Glutamatergic neuron (in vitro differentiated cells): ENCODE measurements at places on chromosomes 5 and 9. TPM values are rescaled to one million over a fixed set of nuclear protein-coding genes. Genes with fewer than 3 reads are reported as not detected.
A peak's percentile ranks its signal among the peaks of the same experiment; 100 is the strongest.

- no peak for DNase-seq
Observed at GRCh38 chr9:130640681-130641080, 23.7 kb upstream of the PRDM12 start.

DNA sequence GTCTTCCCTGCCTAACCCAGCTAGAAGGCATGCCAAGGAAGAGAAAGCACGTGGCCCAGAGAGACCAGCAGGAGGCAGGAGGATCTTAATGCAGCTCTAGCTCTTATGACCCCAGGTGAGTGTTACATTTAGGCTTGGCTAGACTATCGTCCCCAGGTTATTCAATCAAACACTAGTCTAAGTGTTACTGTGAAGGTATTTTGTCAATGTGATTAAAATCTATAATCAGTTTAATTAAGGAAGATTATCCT lies 483.7 kb downstream of the BNC2 start:
- DNase-seq: no peak

DNA sequence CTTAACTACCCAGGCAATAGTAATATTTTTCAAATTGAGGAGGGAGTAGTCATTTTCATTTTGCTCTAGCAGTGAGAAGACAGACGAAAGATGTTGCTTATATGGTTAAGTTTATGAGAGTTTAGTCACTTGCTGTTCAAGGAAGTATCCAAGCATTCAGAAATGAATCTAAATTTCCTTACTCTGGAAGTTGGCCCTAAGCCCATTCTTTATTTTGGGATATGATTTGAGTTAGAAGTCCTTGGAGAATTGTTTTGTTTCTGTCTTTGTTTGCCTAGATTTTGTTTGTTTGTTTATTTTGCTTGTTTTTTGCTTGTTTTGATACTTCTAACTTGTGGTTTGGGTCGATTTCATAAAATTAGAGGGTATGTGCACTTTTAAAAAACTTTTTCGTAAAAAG lies 146.4 kb upstream of the FGF10 start:
- no peak for DNase-seq

- no peak for DNase-seq
Observed at GRCh38 chr5:178385496-178385890, 152.9 kb upstream of the PHYKPL start.

- peak; percentile 26 for DNase-seq
Observed at GRCh38 chr9:75238311-75238976, 150.1 kb downstream of the OSTF1 start.

GRCh38 chr5:56564541-56565282 lies 250.6 kb upstream of the MAP3K1 start:
- no peak for DNase-seq

IFNA21 gene
- total RNA-seq: not detected

SH3GLB2 gene
- total RNA-seq: 143 TPM

GRCh38 chr9:127754099-127755060 lies 19.3 kb upstream of the TOR2A start:
- DNase-seq: peak; percentile 89

DNA sequence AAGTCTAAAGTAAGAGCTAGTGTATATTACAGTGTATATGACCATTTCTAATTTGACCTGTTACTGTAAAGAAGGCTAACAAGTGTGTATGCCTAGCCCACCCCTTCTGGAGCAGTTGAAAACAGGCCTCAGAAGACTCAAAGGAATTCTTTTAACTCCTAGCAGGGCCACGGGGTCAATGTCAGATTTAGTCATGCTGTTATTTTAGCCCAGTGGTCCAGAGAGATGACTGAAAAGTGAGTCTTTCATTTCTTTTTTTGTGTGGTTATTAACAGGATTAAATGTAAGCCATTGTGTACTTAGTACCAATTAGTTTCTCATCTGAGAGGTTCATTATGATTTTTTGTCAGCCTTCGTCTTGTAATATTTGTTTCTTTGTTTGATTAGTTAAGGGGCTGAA lies 24.4 kb downstream of the ZCCHC7 start:
- DNase-seq: no peak

DNA sequence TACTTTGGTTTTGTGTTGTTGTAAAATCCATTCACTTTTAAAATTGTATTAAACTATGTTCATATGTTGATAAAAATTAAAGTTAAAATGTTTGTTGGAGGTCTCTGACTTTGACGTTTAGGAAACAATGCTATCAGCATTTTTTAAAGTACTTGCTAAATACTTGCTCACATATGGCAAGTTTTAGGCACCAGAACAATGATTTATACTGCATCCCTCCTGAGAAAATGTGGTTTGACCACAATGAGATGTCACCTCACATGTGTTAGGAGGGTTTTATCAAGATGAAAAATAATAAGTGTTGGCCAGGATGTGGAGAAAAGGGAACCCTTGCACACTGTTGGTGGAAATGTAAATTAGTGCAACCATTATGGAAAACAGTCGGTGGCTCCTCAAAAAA lies 180.8 kb downstream of the HSD17B3 start:
- no peak for DNase-seq

DNA sequence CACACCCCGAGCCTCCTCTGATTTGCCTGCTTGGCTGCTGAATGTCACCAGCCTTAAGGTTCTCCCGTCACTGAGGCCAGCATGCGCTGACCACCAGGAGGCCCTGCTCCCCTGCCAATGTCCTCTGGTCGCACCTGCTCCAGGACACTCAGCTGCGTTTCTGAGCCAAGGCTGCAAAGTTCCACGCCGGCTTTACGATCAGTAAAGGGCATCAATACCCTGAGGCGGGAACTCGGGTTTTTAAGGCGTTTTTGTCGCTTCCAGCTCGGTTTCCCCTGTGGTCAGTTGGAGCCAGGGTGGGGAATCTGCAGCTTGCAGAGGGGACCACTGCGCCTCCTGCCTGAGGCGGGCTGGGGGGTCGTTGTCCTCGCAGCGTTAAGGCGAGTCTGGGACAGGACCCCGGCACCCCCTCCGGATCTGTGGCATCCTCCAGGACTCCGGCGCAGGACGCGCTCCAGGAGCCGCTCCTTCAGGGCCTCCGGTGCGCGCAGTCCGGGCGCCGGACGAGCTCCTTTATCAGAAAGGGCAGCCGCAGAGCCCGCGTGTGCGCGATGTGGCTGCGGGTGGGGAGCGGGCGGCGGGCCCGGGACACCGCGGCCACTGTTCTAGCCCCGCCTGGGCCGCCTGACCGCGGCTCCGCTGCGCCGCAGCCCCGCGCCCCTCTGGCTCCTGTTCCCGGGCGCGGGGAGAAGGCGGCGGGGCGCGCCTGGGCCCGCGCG lies 24.1 kb upstream of the FLT4 start:
- DNase-seq: peak; percentile 51

GRCh38 chr9:118529210-118529609 lies 825.0 kb downstream of the TLR4 start:
- DNase-seq: no peak

DNA sequence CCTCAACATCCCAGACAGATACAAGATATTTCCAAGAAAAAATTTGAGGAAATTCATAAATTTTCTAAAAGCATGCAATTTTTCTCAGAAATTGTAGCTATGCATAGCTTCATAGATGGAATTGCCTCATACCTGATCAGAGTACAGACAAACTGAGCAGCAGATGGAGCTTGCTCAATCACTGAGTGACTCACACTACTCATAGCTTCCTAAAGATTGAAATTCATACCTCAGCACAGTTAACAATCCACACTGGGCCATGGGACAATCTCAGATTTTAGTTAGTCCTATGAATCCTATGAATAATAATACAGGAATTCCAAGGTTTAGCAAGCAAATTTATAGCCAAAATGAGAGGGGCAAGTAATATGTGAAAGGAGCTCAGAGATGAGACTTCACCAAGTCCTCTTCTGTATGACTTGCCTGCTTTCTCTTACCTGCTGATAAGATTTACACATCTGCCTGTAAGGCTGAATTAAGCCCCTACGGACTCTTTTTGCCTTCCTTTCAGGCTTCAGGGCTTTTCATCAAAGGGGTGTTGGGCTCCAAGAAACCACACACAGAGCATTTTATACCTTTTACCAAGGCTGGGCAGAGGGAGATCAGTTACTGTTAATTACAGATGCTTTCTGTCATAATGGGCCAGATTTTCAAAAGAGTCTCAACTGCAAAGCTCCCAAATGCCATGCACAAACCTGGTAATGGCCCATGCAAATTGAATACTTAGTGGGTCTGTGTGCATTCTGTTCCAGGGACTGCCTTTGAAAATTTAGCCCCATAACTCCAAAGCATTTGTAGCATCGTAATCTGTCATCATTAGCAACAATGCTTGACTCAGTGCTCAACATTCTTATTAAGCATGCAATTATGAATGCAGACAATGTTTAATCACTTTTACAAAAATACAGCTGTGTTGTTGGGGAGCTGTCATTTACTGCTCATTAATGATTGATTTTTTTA lies 439.3 kb downstream of the DTWD2 start:
- DNase-seq: no peak

IPPK gene
- 7.0 TPM for total RNA-seq

- no peak for DNase-seq
Observed at GRCh38 chr5:106755789-106756188, 914.9 kb downstream of the EFNA5 start.

GRCh38 chr9:28209130-28209529 lies 635.8 kb upstream of the C9orf72 start:
- no peak for DNase-seq

- no peak for DNase-seq
Observed at GRCh38 chr9:99387431-99387830, 165.3 kb downstream of the SEC61B start.

SEC61B gene
- total RNA-seq: 131 TPM

GRCh38 chr9:35781066-35781465 lies 10.3 kb upstream of the NPR2 start:
- DNase-seq: no peak

SLC2A8 gene
- total RNA-seq: 30.6 TPM

BSPRY gene
- not detected for total RNA-seq

- no peak for DNase-seq
Observed at GRCh38 chr5:136613230-136613629, 247.9 kb upstream of the TRPC7 start.

CBY3 gene
- total RNA-seq: not detected

- no peak for DNase-seq
Observed at GRCh38 chr9:4344946-4345345, 45.1 kb upstream of the GLIS3 start.

ANKRD33B gene
- 14.5 TPM for total RNA-seq

DNA sequence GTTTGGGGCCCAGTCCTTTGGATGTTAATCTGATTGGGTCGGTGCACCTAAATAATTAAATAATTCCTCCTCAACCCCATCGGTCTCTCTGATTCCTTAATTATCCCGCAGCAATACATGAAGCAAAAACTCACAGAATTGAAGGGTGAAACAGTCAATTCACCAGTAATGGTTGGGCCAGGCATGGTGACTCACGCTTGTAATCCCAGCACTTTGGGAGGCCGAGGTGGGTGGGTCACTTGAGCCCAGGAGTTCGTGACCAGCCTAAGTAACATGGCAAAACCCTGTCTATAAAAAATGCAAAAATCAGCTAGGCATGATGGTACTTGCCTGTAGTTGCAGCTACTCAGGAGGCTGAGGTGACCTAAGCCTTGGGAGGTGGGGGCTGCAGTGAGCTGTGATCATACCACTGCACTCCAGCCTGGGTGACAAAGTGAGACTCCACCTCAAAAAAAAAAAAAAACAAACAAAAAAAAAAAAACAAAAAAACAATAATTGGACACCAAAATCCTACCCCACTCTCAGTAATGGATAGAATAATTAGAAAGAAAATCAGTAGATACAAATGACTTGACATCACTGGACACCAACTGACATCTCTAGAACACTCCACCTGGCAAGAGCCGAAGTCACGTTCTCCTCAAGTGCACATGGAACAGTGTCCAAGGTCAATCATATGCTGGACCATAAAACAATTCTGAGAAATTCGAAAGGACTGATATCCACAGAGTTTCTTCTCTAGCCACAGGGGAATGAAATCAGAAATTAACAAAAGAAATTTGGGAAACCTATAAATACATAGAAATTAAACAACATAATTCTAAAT lies 5.3 kb downstream of the ABO start:
- no peak for DNase-seq

MZB1 gene
- total RNA-seq: not detected

GRCh38 chr5:155954701-155955445 lies 372.1 kb upstream of the SGCD start:
- DNase-seq: no peak

PCDHA8 gene
- total RNA-seq: 14.6 TPM

IL4 gene
- total RNA-seq: not detected

GRCh38 chr9:7205806-7206205 lies 448.0 kb downstream of the KDM4C start:
- no peak for DNase-seq

GRCh38 chr5:124034083-124034700 lies 522.2 kb downstream of the CSNK1G3 start:
- no peak for DNase-seq

- no peak for DNase-seq
Observed at GRCh38 chr5:2715856-2716255, 35.6 kb downstream of the IRX2 start.

DNA sequence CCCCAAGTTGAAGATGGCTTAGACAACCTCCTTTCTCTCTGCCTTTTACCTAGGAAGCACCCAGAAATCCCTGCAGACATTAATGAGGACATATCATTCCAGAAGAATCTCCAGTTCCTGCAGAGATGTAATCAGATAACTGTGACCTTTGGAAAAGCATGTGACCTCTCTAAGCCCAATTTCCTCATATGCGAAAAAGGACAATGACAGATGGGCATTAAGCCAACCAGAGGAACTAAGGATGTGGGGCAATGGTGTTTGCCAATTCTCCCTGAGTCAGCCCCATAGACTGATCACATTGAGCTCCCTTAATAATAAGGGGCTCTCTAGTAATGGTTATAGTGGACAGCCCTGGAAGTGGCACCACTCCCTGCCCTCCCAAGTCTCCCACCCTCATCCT lies 10.1 kb upstream of the FOXI1 start:
- DNase-seq: no peak

LCP2 gene
- not detected for total RNA-seq

DNA sequence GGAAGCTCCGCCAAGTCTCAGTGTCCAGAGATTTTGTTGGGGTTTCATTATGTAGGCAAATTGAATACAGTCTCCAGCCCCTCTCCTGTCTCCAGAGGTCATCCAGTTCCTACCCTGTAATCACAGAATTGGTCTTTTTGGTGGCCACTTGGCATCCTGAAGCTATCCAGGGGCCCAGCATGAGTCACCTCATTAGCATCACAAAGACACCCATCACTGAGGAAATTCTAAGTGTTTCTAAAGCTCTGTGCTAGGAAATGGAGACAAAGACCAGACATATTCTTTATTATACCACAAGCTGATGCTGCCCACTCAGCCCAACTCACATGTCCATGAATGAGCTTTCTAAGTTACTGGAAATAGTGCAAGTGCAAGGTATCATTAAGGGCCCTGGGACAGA lies 229.9 kb downstream of the DOCK8 start:
- no peak for DNase-seq

- no peak for DNase-seq
Observed at GRCh38 chr5:124812771-124813358, 66.4 kb upstream of the ZNF608 start.

GRCh38 chr5:113719549-113719948 lies 206.1 kb downstream of the YTHDC2 start:
- DNase-seq: no peak

DNA sequence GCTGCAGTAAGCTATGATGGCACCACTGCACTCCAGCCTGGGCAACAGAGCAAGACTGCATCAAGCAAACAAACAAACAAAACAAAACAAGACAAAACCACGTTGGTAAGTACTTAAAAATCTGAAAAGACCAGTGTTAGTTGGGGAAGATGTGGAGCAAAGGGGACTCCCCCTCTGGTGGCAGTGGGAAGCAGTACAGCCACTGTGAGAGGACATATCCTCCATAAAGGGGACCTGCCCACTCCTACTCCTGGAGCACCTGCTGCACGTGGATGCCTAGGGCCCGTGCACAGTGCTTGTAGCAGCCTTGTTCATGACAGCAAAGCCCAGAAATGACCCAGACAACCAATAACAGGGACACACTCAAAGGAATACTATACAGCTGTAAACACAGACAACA lies 17.0 kb upstream of the IPPK start:
- DNase-seq: no peak
